Hepatic stellate cell (primary cell): ENCODE measurements at places on chromosomes 1 and 21.

- no peak for DNase-seq
These were observed 31.2 kb upstream of the SHCBP1L start for GRCh38 chr1:182984138-182984537.

GRCh38 chr1:100834777-100835660 is 59.6 kb downstream of the EXTL2 start:
- no peak for DNase-seq

DNA sequence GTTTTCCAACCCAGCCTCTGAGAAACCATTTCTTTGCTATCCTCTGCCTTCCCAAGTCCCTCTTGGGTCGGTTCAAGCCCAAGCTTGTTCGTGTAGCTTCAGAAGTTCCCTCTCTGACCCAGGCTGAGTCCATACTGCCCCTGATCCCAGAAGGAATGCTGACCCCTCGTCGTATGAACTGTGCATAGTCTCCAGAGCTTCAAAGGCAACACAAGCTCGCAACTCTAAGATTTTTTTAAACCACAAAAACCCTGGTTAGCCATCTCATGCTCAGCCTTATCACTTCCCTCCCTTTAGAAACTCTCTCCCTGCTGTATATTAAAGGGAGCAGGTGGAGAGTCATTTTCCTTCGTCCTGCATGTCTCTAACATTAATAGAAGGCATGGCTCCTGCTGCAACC is 23.8 kb downstream of the EIF2D start:
- no peak for DNase-seq

GRCh38 chr21:43979654-43980053 is 32.5 kb upstream of the TRAPPC10 start:
- no peak for DNase-seq

DNA sequence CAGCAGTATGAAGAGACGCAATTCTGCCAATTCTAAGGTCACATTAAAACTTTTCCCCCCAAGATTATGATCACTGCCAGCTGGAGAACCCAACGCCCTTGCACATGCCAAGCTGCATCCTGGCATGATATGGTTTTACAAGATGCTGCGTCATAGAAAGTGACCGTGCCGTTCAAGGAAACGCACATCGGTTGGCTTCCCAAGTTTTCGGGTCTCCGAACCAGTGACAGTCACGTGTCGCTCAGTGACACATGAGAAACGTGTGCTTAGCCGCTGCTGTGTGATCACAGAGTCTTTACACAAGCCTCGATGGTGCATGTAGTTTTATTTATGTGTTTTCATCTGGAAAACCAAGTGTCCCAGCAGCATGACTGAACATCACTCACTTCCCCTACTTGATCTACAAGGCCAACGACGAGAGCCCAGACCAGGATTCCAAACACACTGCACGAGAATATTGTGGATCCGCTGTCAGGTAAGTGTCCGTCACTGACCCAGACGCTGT is 7.4 kb downstream of the SMIM1 start:
- DNase-seq: no peak

DNA sequence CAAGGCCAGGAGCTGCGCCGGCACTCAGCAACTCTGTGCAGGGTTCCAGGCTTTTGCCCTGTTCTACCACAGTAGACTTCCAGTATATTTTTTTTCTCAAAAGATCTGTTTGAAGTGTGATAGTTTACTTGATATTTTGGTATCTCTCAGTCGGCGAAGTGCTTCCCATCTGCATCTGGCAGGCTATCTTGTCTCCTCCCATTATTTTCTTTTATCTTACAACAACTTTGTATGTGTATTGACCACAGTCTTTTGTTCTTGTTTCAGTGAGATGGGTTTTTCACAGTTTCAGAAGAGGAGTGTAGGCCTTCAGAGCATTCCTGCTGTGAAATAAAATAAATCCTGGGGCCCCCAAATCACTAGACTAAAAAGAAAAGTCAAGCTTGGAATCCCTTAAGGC is 292.9 kb downstream of the PTGER3 start:
- no peak for DNase-seq

DNA sequence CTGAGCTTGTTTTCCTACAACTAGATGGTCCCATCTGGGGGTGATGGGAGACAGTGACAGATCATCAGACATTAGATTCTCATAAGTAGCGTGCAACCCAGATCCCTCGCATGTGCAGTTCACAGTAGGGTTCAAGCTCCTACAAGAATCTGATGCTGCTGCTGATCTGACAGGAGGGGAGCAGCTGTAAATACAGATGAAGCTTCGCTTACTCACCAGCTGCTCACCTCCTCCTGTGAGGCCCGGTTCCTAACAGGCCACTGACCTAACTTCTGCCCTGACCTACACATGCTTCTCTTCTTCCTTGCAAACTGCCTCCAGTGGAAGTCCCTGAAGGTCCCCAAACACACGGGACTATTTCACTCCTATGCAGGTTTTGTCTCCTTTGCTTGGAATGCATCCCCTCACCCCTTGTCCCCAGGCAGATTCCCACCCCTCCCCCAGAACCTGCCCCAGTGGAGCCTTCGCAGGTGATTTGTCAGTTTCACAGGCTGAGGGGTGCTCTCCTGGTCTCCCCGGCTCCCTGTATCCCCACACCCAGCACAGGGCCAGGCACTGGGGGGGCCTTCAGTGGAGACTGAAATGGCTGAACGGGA is 5.7 kb upstream of the ZBTB48 start:
- DNase-seq: no peak

DNA sequence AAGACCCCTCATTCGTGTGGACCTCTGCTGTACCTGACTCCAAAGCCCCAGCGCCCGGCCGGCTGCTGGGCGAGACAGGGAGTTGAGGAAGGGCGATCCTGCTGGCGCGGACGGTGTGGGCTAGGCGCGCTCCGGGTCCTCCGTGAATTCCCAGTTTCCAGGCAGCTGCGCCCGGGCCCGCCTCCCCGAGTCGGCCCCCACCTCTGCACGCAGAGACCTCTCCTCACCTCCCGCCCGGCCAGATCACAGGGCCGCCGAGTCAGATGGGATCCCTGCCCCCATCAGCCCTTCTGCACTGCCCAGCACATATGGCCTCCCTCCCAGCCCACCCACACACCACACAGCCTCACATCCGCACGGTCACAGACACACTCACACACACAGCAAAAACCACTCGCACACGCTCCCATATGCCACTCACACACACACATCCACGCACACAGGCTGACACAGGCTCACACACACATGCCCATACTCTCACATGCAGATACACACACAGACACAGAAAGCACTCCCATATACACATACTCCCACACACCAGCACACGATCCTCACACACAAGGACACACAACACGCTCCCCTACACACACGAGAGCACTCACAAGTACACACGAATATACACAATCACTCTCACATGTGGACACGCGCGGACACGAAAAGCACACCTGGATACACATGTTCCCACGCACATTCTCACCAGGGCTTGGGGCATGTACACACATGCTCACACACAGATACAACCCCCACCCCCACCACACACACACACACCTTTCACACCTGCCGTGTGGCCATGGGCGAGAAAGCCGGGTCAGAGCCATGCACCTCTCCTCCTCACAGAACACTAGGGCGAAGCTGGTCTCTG is 7.2 kb upstream of the GUCA2B start:
- DNase-seq: no peak

- no peak for DNase-seq
These were observed 46.5 kb upstream of the EPB41 start for GRCh38 chr1:28867850-28868249.

- no peak for DNase-seq
These were observed 798.1 kb downstream of the ADGRL2 start for GRCh38 chr1:82598812-82599211.

DNA sequence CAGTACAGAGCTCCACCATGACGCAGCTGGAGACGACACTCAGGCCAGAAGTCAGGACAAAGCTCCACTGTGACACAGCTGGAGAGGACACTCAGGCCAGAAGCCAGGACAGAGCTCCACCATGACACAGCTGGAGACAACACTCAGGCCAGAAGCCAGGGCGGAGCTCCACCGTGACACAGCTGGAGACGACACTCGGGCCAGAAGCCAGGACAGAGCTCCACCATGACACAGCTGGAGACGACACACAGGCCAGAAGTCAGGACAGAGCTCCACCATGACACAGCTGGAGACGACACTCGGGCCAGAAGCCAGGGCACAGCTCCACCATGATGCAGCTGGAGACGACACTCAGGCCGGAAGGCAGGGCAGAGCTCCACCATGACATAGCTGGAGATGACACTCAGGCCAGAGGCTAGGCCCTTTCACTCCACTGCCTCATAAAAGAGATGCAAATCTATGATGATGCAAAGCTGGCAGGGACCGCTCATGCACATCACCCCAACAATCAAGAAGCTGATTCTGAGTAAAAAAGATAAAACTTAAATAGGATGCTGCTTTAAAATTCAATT is 13.6 kb upstream of the OR2B11 start:
- no peak for DNase-seq

DNA sequence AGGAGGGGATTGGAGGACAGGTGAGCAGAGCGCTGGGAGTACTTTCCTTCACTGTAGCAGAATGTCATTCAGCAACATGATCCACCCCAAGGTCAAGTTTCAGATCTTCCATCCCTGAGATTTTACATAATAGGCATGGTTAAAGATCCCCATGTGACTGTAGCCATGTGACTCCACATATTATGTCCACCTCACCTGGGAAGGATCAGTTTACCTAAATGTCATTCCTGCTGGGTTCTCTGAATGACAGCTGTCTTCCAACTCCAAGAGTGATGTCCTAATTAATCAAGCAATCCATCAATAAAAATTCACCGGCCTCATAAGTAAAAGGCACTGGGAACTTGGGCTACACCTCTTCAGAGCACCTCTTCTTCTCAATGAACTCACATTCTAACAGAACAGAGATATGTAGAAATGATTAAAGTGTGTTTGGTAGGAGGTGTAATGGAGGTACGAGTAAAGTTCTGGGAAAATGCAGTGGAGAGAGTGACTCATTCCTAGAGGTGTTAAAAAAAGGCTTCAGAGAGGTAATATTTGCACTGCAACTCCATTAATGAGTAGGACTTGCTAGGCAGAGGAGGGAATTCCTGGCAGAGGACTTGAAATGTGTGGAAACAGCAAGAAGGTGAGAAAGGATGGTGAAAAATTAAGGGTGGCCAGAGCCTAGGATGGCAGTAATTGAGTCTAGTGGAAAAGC is 22.2 kb upstream of the MAPKAPK2 start:
- no peak for DNase-seq

DNA sequence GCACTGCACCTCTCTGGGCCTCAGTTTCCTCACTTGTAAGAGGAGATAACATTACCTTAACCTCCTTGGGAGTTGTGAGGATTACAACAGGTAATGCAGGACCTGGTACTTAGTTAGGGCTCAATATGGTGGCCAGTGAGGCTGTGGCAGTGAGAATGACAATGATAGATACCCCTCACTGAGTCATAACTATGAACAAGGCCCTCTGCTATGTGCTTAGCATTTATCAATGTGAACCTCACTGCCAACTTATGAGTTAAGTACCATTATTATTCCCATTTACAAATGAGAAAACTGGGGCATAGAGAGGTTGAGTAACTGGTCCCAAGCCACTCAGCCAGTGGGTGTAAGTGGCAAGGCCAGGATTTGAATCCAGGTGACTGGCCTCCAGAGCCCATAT is 64.4 kb downstream of the HMGB4 start:
- DNase-seq: no peak

DNA sequence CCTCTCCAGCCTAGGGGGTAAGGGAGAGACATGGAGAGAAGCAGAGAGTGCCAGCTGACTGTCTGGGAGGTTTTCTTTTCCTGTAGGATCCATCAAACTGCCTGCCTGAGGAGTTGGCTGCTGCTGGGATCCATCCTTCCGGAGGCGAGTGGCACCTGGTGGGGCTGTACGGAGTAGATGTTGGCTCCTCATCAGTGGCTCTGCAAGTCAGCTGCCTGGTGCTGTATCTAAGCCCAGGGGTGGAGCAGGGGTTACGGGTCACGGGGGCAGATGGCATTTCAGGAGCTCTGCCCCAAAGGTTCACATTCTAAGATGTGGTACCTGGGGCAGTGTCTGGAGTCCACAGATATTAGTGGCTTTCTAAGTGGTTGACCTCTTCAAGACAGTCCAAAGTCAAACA is 128.0 kb downstream of the ACTL8 start:
- DNase-seq: no peak

DNA sequence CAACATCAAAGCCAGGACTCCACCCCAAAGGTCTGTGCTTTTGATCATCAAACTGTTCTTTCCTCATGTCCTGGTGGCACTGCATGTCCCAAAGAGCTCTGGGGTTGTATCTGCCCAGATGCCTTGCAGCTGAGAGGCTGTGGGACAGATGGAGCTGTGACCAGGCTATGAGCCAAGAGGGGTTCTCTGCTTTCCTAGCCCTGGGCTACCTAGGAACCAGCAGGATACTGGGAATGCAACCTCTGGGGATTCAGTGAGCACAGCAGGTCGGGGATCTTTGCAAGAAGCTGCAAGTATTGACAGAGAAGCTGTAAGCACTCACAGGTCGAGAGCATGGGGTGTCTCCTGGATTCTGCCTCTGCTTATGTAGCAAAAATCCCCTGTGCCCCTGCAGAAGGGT is 186.6 kb downstream of the GRIK3 start:
- DNase-seq: no peak

- DNase-seq: peak; percentile 71
These were observed 4.3 kb downstream of the INTS7 start for GRCh38 chr1:212030936-212031528.

DNA sequence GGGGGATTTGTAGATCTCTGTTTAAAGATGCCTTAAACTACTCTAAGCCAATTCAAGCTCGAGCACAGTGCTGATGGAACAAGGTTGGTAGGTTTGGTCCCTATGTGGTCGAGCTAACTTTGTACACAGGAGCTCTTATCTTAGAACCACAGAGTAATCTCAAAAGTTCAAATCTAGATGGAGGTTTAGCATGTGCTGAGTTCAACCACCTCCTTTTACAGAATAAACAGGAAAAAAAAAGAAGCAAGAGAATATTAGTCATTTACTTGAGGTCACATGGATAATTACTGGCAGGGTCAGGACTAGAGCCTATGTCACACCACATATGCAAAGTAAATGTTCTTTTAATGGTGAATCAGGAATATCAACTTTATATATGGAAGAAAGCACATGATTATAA is 86.2 kb downstream of the DTL start:
- no peak for DNase-seq

- no peak for DNase-seq
These were observed 1528.6 kb upstream of the TPTE start for GRCh38 chr21:8992731-8993174.

DNA sequence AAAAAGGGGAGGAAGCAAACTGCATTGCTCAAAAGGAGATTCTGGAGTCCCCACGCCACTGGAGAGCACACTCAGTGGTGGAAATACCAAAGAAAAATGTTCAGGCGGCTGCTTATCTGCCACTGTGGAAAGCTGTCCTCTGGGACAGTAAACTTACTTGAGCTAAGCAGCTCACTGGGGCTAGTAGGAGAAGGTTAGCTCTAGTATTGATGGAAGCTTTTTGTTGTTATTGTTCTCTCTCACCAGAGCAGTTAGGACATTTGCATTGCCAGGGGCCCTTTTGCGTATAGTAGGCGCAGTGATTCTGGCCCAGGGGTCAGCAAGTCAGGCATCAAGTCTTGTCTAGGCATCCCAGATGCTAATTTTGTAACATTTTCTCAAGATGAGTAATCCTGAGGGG is 15.6 kb downstream of the BACE2 start:
- no peak for DNase-seq
